ENCODE measurements at places on chromosomes 1 and 21.

DNA sequence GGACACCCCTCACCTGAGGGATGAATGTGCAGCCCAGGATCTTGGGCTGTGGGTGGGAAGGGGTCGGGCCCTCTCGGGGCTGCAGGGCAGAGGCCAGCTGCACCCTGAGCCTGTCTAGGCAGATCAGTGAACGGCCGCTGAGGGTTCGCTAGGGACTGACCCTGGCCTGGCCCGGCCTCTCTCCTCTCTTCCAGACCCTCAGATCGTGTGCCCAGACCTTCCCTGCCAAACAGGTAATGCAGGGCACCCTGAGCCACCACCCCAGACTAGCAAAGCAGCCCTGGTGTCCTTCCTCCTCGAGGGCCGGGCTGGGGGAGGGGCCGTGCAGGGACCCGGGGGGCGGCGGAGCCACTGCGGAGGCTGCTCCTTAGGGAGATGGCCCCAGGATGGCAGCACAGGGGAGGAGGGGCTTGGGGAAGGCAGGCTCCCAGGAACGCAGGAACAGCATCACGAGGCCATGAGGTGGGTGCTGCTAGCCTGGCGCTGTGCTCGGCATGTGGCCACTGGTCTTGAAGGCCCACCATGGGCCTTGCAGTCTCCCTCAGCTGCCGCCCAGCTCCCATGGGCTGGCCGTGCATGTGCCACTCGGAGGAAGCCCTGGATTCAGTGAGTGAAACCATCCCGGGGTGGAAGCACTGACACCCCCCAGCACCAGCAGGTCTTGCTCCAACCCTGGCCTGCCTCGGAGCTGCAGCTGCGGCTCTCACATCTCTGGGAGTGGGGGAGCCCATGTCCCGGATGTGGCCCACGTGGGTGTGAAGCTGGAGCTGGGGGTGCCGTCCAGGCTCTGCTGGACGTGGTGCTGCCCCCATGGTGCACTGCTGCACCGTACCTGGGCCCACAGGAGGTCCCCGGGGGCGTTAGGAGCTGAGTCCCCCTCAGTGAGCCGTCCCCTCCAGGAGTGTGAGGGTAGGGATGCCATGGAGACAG is 28.7 kb downstream of the COL6A2 start:
- DNase-seq = no peak

DNA sequence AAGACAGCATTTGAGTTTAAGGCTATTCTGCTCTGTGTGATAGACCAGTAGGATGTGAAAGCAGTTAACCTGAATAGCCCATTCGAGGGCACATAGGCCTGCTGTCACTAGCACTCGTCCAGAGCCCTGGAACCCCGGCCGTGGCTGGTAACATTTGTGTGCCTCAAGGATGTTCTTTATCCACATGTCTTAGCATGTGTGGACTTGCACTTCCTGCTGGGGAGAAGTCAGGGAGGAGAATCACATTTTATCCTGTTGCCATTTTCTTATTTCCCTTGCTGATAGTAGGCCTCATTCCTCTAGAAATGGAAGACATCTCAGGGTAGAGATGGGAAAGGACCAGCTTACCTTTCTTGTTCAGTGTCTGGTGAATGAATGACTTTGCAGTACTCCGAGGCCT is 54.7 kb downstream of the VPS13D start:
- no peak for DNase-seq

DNA sequence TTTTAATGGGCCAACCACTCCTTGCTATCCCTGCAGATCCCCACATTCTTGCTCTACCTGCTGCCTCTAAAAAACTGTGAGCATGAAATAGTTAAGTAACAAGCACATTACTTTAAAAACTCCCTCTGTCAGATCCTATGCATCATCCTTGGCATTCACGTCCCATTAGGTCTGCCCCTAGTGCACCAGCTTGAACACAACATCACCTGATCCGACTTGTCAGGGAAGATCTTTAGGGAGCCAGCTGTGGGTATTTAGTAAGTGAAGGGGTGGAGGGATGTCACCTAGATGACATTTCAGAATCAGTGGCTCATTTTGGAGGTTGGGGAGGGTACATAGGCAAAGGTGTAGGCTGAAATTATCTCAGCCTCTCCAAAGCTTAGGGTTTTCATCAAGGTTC is 33.5 kb downstream of the RXRG start:
- DNase-seq = no peak

DNA sequence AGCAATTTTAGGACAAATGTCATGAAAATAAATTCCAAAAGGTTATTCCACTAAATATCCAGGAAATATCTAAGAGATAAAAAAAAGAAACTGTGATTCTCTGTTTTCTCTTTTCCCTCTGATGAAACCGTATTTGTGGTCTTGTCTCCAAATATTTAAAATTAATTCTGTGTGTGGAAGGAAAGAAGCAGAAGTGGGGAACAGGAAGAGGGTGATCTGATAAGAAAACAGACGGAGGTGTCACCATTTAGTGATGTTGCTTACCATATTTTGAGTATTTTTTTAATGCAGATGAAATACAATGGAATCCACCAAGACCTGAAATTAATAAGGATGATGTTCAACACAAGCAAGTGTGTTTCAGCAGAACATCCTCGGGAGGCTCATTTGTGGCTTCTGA is 29.6 kb downstream of the CLCA1 start:
- no peak for DNase-seq

GRCh38 chr1:26372039-26372438 is 511 bp downstream of the ZNF683 start:
- no peak for DNase-seq

DNA sequence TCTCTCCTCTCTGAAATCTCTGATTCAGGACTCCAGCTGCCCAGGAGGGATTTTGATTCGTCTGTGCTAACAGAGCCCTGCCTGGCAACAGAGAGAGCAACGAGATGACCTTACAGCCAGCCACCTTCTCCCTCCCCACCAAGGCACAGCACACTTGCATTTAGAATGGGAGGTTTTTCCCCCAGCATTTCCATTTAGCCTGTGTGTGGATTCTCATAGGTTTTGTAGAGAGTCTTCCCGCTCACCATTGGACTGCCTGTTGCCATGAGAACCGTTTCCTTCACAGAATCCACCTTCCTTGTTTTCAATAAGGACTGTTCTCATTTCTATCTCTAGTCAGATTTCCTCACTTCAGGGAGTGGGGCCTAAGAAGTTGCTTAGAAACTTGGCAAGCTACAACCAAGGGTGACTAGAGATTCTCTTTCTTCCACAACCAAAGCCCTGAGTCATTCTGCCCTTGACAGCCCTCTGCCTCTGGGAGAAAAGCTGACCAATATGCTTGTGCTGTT is 5.8 kb upstream of the IKBKE start:
- DNase-seq = no peak

DNA sequence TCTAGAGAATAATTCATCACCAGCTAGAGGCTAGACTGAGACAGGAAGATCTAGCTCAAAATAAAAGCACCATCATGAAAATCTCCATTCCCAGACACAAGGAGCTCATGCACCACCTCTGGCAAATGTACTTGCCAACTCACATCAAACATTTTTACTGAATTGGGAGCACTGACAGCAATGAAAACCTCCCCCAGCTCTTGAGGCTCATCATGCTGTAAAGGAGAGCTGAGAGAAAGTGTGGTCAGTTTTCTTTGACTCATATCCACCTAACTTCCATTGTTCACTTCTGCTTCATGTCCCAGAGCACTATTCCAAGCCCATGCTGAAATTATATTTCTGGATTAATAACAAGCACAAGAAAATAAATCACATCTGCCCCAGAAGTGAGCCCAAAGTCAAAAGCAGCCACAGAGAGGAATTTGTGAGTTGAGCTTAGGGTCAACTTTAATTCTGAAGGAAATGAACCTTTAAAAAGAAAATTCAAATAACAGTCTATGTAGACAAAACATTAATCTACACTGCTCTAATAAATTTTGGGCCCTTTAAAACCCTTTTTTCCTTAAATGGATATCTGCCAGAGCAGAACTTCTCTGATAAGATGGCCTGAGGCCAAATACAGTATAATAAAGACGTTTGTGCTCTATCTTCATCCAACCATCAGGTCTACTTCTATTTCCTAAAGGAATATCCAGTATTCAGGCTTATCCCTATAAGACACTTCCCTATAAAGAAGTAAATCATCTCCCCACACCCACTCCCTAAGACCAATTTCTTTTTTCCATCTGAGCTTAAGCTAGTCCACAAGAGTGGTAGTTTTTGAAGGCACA is 85.9 kb upstream of the ADAM30 start:
- peak; percentile 31 for DNase-seq

DNA sequence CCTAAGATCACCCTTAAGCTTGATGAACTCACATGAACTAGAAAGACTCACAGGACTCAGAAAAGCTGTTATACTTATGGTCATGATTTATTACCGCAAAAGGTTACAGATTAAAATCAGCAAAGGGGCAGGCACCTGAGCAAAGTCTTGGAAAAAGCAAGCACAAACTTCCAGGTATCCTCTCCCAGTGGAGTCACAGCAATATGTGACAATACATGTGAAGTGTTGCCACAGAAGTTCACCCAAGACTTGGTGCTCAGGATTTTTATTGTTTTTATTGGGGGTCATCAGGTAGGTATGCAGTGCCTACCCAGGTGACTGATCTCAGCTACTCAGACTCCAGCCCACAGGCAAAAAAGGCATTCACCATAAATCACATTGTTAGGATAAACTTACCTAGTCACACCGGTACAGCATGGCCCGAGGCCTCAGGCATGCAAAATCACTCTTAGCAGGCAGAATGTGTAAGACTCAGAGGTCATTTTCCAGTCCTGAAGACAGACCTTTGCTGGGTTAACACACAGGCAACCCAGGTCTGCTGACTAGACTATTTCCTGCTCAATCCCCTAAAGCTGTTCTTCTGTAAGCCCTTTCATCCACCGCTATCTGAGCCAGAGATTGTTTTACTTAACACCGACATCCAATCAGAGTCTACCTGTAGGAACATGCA is 55.6 kb downstream of the SSX2IP start:
- no peak for DNase-seq

DNA sequence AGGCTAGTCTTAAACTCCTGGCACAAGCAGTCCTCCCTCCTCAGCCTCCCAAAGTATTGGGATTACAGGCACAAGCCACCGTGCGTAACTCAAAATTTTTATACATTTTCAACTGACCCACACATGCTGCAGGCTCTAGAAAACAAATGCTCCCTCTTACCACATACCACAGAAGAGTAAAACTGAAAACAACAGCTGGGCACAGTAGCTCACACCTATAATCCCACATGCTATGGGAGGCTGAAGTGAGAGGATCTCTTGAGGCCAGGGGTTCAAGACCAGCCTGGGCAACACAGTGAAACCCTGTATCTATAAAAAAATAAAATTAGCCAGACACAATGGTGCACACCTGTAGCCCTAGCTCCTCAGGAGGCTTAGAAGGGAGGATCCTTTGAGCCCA is 56.7 kb downstream of the AKT3 start:
- no peak for DNase-seq

DNA sequence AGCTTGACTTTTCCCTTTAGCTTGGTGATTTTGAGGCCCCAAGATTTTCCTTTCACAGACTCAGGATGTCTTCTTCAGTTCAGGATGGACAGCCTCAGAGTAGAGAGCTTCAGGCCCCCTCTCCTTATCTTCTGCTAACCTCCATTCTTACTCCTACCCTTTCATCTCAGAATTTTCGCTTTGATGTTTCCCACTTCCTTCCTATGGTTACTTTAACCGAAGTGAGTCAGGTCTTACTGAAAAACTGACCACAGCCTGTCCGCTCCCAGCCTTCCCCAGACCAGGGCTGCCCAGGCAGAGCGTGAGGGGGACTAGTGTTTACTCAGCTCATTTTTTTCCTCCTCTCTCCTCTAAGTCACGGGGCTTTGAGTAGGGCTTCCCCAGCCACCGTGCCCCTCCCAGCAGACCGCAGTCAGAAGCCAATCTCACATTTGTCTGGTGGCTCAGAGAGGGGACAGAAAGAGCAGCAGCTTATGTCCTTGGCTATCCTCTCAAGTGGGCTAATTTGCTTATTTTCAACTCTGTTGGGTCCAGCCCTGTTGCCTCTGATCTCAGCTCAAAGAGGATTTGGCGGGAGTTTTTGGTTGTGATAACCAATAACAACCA is 4.2 kb upstream of the IL19 start:
- no peak for DNase-seq

- DNase-seq = no peak
Observed at GRCh38 chr1:83090195-83090594, 908.7 kb downstream of the TTLL7 start.

DNA sequence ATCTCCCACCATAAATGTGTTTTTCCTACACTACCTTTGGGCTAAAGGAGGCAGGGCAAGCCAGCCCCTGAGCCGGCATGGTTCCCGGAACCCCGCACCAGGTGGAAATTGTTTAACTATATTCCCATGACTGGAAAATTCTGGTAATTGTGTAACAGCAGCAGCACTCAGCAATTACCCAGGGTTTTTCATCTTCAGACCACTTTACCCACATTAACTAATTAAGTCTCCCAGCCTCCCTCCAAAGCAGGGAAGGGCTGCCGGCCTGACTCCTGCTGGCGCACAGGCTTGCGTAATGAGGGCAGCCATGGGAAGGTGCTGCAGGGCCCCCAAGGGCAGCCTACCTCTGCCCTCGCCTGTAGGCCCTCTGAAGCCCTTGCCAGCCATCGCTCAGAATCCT is 140.7 kb upstream of the VAMP3 start:
- DNase-seq = no peak

Measured in skin of body (tissue), 3 donors.